ENCODE measurements at places on chromosomes 5 and 9. TPM values are rescaled to one million over a fixed set of nuclear protein-coding genes. Genes with fewer than 3 reads are reported as not detected.

DNA sequence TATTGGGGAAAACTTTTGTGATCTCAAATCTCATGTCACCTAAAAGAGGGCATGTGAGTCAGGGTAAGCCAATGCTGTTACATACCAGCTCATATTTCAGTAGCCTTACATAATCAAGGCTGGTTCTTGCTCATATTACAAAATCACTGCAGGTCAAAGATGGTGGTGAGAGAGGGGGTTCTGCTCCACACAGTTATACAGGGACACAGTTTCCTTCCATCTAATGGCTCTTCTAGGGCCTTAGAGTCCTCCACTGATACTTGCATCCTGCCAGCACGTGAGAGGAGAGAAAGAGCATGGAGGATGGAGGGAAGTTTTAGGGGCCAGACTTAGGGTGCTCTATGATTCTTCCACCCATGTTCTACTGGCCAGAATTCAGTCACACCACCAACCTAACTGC lies 130.0 kb downstream of the LIFR start:
- no peak for DNase-seq

The PCAT7 gene
- total RNA-seq: not detected

- DNase-seq: no peak
Measured at GRCh38 chr9:95250462-95251221, 66.9 kb downstream of the FANCC start.

DNA sequence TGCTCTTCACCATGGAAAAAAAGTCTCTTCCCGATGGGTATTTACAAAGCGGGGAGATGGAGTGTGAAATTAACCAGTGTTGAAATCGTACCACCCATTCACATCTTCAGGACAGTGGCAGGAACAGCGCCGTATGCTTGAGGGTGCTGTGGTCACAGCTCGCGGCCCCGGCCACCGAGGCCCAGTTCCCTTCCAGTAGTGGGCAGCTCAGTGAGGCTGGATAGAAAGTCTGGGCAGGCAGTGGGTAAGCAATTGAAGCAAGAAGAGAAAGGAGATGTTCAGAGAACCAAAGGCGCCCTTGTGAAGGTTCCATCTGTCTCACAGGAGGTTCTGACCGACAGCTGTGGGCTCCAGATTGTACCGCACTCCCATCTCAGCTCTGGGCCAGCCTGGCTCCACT lies 59.1 kb downstream of the SECISBP2 start:
- DNase-seq: no peak

The CCIN gene
- not detected for total RNA-seq

The DRD1 gene
- 0.12 TPM for total RNA-seq

The ZBTB34 gene
- 4.9 TPM for total RNA-seq

- no peak for DNase-seq
Measured at GRCh38 chr5:84642795-84643194, 258.1 kb upstream of the EDIL3 start.

GRCh38 chr9:110626101-110626829 lies 42.3 kb upstream of the MUSK start:
- no peak for DNase-seq

The ORM2 gene
- not detected for total RNA-seq

DNA sequence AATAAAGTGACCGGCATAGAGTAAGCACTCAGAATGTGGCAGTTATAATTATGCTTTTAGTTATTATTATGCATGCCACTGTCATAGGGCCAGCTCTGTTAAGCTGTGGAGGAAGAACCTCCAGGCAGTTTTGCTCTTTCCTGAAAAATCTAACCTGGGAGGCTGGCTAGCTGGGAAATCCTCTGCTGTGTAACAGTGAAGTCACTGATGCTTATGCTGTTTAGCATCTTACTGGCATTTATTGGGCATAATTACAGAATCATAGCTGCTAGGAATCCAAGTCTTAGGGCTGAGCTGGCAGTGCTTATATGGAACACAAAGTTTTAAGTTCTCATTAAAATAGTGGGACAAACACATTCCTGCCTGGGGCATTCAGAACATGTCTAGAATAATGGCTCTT lies 5.5 kb upstream of the GSN start:
- no peak for DNase-seq
